Activated CD8-positive, alpha-beta memory T cell treated with anti-CD3 and anti-CD28 coated beads, Interleukin-2, amount 50 U/mL, for 4 hours (primary cell): ENCODE measurements at places on chromosomes 13 and 19.

DNA sequence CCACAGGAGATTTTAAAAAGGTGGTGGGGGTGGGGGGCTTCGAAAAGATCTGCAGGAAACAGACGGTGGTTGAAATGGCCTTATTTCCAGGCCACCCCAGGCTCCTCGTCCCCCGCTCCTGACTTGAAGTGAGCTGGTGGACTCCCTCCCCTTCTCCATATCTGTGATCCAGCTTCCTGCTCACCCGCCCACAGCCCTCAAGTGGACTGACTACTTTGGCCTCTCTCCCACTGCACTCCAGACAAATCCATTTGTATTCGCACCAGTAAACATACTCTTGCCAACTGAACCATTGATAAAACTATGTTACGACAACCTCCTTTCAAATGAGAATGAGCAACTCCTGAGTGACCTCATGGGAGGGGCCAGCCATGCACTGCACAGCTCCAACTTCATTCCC lies 259.5 kb downstream of the COL4A1 start:
- DNase-seq: no peak

DNA sequence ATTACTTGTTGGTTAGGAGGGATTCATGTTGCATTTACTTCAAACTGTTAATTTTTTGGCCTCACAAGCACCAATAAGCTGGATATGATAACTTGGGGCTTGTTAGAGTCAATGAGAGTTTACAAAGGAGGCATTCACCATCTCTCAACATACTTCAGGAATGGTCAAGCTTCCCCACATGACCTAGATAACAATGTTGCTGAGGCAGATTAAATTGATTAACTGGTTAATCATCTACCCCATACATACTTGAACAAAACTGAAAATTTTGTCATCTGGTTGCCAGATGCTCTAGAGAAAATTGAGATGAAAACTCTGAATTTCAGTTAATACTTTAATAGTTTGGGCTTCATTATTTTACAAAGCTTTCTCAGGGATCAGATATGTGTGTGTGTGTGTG lies 43.0 kb upstream of the UBL3 start:
- DNase-seq: no peak

DNA sequence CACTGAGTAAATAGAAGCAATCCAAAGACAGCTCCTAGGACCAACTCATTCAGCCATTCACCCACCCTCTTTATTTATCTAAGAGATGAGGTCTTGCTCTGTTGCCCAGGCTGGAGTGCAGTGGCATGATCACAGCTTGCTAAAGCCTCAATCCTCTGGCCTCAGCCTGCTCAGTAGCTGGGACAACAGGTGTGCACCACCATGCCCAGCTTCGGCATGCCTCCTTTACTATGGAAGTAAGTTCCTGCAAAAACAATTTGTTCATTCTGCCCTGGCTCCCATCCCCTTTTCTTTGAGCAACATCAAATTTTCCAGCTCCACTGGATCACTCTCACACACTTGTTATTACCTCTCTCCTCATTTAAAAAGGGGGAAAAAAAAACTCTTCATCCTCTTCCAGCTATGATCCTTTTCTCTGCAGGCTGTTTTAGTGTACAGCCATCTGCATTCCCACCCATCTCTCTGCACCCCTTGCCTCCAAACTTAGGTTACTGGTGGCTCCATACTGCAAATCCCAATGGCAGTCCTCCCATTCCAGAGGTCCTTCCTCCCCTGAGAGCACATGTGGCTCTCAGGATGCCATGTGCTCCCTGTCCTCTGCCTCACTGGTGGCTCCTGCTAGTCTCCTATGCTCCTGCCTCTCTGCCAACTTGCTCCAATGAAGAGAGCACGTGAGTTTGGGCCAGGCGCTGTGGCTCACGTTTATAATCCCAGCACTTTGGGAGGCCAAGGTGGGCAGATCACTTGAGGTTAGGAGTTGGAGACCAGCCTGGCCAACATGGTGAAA lies 2.2 kb downstream of the ELOF1 start:
- DNase-seq: no peak

DNA sequence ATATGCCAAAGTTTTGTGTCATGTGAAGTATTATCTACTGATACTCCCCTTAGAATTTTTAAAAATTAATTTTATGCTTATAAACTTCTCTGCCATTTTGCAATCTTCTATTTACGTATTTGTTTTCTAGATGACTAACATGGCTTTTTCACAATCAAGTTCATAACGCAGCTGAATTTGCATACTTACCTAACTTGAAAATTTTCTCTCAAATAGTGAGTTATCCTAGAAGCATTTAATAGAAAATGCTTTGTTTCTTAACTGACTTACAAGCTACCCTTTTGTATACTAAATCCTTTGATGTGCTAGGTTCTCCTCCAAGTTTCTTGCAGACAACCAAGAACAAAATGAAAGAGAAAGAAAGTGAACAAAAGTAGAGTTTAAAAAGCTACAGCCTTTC lies 683.5 kb downstream of the LIG4 start:
- no peak for DNase-seq

- no peak for DNase-seq
Measured at GRCh38 chr19:19758164-19758563, 25.3 kb upstream of the ZNF14 start.

DNA sequence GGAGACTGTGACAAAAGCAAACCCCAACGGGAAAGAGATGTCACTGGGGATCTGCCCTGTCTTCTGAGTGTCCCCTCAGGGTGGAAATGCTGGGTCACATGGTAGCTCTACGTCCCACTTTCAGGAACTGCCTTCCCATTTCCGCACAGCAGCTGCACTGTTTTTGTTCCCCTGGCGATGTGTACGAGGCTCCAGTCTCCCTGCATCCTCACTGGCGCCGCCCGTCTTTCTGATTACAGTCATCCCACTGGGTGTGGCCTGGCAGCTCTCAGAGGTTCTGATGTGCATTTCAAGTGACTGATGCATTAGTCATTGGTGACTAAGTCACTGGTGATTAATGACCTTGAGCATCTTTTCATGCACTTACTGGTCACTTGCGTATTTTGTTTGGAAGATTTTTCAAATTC lies 21.2 kb downstream of the PCID2 start:
- peak; percentile 62 for DNase-seq

GRCh38 chr13:35964011-35964862 lies 166.9 kb downstream of the DCLK1 start:
- DNase-seq: no peak

DNA sequence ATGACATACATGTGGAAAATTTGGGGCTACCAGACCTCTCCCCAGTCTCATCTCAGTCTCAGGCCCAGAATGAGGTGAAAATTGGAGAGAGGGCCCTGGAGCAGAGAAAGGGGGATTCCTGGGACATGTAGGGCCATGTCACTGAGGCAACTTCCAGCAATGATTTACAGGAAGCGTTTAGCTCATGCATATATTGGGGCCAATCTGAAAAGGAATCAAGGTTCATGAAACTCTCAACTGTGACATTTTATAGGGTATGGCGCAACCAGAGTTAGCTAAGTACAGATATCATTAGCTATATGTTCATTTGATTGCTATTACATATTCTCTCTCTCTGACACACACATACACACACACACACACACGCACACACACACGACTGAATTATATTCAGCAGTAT lies 86.3 kb downstream of the RNASEH2B start:
- no peak for DNase-seq

- no peak for DNase-seq
Measured at GRCh38 chr19:42501733-42502132, 26.5 kb downstream of the CEACAM1 start.

DNA sequence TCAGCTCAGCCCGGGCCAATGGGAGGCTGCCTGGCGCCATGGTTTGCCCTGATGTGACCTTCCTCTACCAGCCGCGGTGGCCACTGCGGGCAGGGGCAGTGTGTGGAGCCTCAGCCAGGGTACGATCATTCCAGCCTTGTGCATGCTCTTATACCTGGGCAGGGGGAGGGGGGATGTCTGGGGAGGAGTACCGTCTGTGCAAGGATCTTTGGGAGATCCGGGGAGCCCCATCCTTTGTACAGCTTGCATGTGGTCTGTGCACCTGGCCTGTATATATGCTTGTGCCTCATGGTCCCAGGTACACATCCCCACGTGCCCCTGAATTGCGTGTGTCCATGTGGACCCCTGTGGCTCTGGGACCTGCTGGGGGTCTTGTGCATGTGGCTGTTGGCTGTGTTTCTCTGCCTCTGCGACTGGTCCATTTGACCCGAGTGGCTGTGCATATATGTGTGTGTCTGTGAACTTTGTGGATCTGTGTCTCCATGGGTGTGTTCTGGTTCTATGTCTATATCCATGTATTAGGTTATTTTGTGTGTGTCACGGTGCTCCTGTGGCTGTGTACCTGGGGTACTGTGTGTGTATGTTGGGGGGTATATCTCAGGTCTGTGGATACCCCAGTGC lies 12.8 kb upstream of the NANOS3 start:
- no peak for DNase-seq

DNA sequence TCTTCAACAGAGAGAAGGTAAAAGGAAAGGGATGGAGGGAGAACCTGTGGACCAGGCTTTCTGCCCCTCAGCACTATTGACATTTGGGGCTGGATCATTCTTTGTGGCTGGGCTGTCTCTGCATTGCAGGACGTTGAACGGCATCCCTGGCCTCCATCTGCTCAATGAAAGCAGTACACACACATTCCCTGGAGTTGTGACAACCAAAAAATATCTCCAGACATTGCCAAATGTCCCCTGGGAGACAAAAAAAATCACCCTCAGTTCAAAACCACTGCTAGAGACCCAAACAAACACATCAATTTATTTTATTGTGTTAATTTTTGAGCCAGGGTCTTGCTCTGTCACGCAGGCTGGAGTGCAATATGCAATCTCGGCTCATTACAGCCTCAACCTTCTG lies 43.3 kb downstream of the INSR start:
- no peak for DNase-seq

DNA sequence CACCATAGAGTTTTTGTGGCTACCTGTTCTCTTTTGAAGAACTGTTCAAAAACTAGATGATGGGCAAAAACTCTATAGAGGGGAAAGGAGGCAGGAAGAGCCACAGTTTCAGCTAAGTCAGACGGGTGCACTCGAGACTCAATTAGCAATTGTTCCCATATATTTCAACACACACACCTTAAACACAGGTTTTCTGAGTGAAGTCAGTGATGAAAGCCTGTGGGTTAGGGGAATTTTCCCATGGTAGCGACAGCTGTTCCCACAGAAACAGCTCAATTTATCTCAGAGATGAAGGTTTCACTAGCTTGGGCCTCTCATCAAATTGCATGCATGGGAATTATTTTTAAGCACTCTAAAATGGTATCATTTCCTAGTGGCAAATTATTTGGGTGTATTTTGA lies 143.4 kb downstream of the ZIC5 start:
- no peak for DNase-seq

DNA sequence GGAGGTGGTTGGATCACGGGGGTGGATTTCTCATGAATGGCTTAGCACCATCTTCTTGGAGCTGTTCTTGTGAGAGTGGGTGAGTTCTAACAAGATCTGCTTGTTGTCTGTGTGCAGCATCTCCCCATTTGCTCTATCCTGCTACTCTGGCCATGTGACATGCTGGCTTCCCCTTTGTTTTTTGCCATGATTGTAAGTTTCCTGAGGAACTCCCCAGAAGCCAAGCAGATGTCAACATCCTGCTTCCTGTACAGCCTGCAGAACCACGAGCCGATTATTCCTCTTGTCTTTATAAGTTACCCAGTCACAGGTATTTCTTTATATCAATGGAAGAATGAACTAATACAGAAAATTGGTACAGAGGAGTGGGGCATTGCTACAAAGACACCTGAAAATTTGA lies 2.3 kb upstream of the SIGLEC12 start:
- DNase-seq: no peak

DNA sequence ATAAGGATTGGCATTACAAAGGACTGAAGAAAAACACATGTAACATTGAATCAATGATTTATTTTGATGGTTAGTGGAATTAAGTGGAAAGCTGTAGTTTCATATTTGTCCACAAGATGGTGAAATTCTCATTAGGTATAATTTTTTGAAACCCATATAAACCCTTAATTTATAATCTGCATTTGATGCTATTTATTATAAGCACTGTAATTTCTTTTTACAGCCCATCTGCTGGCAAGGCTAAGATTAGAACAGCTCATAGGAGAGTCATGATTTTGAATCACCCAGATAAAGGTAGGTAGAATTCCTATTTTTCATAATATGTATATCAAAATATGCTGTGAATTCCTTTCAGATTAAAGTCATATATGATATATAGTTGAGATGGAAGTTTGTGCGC lies 62.2 kb downstream of the DNAJC15 start:
- DNase-seq: no peak

- DNase-seq: no peak
Measured at GRCh38 chr19:7122701-7123100, 53.2 kb downstream of the ZNF557 start.

- DNase-seq: no peak
Measured at GRCh38 chr19:54421521-54421920, 6.3 kb downstream of the TTYH1 start.

DNA sequence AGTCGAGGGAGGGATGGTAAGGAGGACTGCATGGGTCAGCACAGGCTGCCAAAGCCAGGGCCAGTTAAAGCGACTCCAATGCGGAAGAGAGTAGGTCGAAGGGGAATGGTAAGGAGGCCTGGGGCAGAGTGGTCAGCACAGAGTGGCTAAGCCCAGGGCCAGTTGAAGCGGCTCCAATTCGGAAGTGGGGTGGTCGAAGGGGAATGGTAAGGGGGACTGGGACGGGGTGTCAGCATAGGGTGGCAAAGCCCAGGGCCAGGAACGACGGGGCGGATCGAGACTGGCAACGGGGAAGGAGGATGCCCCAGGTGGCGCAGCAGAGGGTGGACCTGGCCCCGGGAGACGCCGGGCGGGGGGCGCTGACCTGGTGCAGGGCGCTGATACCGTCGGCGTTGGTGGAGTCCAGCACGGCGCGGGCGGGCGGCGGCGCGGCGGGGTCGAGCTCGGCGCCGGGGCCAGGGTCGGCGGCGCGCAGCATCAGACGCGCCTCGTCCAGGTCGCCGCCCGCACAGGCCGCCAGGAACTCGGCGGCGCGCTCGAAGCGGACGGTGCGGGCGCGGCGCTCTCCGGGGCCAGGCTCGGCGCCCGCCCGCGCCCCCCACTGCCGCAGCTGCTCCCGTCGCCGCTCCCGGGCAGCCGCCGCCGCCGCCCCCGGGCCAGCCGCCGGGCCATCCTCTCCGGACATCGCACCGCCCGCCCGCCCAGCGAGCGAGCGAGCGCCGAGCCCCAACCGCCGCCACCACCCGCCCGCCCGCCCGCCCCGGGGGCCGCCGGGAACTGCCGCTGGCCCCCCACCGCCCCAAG lies at the start of gene PPP1R12C:
TSS of gene PPP1R12C (minus strand) at position 779 of the 804 bp plus-strand sequence. CDS start at position 685, 94 bp downstream.
- DNase-seq: no peak

- no peak for DNase-seq
Measured at GRCh38 chr19:39802958-39803357, 24.3 kb downstream of the LEUTX start.

DNA sequence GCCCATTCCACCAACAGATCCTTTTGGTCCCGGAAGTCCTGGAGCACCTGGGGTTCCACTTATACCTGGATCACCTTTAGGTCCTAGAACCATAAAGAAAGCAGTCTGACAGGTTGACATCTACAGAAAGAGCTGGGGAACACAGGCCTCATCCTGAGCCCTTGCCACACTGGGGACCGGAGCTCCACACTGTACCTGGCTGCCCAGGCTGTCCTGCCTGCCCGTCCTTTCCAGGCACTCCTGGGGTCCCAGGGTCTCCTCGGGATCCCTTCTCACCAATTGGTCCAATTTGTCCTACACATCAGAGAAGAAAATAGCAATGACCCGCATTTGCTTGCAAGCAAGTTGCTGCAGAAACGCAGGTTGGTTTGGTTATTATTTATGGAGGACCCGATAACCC lies 130.5 kb downstream of the COL4A1 start:
- no peak for DNase-seq
